Foreskin keratinocyte (primary cell): ENCODE measurements at places on chromosomes 11 and 22. TPM values are rescaled to one million over a fixed set of nuclear protein-coding genes. Genes with fewer than 3 reads are reported as not detected.
A peak's percentile ranks its signal among the peaks of the same experiment; 100 is the strongest.

Gene GPHA2
- total RNA-seq: not detected in 2 replicates

GRCh38 chr22:22464541-22465054 lies 43.9 kb downstream of the ZNF280B start:
- no peak for DNase-seq

DNA sequence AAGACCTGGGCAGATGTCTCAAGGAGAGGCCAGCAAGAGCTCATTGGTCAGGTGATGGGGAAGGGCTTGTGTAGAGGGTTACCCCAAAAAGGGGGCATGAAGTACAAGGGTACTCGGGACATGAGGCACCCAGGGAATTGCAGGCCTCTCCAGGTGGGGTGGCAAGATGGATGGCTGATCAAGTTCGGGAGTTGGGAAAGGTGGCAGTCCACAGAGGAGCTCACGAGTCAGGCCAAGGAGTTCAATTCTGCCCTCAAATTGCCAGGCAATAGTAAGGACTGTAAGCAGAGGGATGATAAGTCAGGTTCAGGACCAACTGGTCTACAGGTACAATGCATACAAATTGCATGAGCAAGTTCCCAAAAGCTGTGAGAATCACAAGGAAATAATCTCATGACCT lies 42.3 kb upstream of the SLC25A1 start:
- no peak for DNase-seq

Gene ALX4
- not detected in 2 replicates for total RNA-seq

DNA sequence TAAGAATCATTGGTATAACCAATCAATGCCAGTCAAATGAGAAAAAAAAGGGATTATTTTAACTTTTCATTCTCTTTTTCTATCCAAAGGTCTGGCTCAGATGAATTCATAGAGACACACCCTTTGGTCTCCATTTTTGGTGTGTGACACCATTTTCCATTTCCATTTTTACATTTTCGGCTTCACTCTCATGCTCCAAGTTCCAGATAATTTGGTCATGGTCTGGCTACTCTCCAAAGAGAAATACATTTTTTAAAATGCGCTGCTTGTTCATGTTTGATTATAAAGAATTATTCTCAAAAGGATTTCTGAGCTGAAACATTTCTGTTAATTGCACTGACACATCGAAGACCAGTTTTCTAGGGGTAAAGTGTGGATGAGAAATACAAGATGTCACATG lies 51.6 kb upstream of the FIBIN start:
- no peak for DNase-seq

DNA sequence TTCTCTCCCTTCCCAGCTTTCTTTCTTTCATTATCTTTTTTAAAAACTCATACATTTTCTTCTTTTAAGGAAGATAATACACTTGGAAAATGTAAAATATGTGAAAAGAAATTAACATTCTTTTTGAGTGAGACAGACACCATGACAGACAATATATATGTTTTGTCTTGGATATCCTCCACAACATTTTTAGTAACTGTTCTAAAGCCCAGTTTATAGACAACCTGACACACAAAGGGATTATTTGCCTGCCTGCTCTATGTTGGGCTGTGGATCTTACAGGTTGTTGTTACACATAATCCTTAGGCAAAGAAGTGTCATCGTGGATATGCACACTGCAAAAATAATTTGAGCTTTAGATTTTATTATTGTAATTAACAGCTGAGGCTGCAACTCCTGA lies 301.4 kb upstream of the PDGFD start:
- DNase-seq: no peak

DNA sequence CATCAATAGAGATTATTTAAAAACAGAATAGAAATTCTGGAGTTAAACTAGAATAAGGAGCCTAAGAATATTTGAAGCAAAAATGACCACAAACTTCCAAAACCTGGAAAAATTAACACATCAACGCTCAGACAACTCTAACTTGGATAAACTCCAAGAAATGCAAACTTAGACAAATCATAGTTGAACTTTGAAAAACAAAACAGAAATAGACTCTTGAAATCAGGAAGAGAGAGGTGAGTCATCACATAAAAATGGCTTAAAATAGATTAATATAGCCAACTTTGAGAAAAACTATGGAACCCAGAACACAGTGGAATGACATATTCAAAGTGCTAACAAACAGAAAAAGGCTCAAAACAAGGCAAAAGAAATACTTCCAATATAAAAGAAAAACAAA lies 974.2 kb downstream of the JRKL start:
- peak; percentile 1 for DNase-seq

- peak; percentile 5 for DNase-seq
Measured at GRCh38 chr11:23932485-23932898, 564.4 kb upstream of the LUZP2 start.
